ENCODE measurements at places on chromosomes 16 and 17.

DNA sequence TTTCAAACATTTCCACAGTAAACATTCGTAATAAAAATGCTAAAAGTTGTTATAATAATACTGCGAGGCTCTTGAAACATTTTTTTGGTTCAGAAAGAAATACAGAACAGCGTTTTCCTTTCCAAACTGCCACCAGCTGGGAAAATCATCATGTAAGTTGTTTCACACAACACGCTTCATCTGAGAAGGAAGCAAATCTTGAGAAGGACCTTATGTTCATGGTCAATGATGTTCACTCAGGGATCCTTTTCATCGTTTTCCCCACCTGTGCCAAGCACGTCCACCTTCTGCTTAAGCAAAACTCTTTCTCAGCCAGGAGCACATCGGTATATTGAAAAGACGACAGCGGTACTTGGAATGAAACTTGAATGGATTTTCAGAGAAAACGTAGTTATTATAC is 274.5 kb upstream of the ELAC2 start:
- peak; percentile 2 for DNase-seq

GRCh38 chr17:17626151-17626805 is 34.8 kb upstream of the PEMT start:
- DNase-seq: no peak

- no peak for DNase-seq
Measured at GRCh38 chr17:74051348-74051747, 152.1 kb upstream of the RPL38 start.

DNA sequence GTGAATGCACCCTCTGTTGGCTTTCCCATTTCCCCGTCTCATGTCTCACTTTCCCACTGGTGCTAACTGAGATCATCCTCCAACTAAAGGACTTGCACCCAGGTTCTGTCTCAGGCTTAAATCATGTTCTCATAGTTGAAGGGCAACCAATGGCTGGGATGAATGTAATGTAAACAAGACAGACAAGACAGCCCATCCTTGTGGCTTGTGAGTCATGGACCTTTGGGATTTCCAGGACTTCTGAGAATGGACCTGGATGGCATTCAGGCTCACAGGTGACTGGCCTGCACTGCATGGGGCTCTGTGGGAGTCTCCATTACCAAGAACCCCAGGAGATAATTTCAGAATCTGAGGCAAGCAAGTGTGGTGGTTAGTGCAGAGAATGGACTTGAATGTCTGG is 347.5 kb downstream of the HAPSTR1 start:
- no peak for DNase-seq

All from brain (organoid and tissue), 16 donors.